ENCODE measurements at places on chromosomes 1 and 21. TPM values are rescaled to one million over a fixed set of nuclear protein-coding genes. Genes with fewer than 3 reads are reported as not detected.

Gene SLC5A9
- 0.20 TPM for total RNA-seq

Gene LCE2A
- total RNA-seq: not detected

Gene S100A7
- total RNA-seq: not detected

Gene OVAAL
- total RNA-seq: not detected

Gene SYCP1
- total RNA-seq: not detected

Gene SLC45A3
- 5.9 TPM for total RNA-seq

Gene TM2D1
- total RNA-seq: 55.1 TPM

Gene PRRX1
- 23.4 TPM for total RNA-seq

Gene PRELP
- total RNA-seq: 7.1 TPM

Gene VCAM1
- 88.2 TPM for total RNA-seq

Gene NBL1
- 4.2 TPM for total RNA-seq

Gene MAN1C1
- 58.7 TPM for total RNA-seq

Gene SYT2
- 3.8 TPM for total RNA-seq

Gene CD34
- 32.9 TPM for total RNA-seq

Gene PYHIN1
- 0.34 TPM for total RNA-seq

Gene USH2A
- total RNA-seq: 1.9 TPM

Gene KRTAP20-3
- not detected for total RNA-seq

Gene ZNF648
- not detected for total RNA-seq

Gene KCNQ4
- total RNA-seq: 0.28 TPM

Gene SPATC1L
- total RNA-seq: 26.2 TPM

Gene S100A3
- not detected for total RNA-seq

Gene PLEKHN1
- 3.6 TPM for total RNA-seq

Gene OR2T35
- not detected for total RNA-seq

Gene HAX1
- total RNA-seq: 94.3 TPM

Gene GABRD
- total RNA-seq: 0.72 TPM

Gene CD5L
- total RNA-seq: not detected

Gene CTSS
- total RNA-seq: 126 TPM

Gene CYP4Z1
- total RNA-seq: not detected

Gene CYP4X1
- 1.6 TPM for total RNA-seq

Gene SRP9
- 429 TPM for total RNA-seq

Gene ANGPTL7
- total RNA-seq: 0.61 TPM

Gene ITLN1
- total RNA-seq: 2.9 TPM

Gene CDC42SE1
- total RNA-seq: 93.2 TPM

Gene NPHS2
- not detected for total RNA-seq

Gene CORT
- total RNA-seq: 0.53 TPM

Gene FALEC
- total RNA-seq: 0.61 TPM

Gene CLCA4
- total RNA-seq: not detected

Gene HHAT
- total RNA-seq: 15.7 TPM

Gene GSTM1
- not detected for total RNA-seq

Gene NDUFS5
- 201 TPM for total RNA-seq

Gene AMPD1
- total RNA-seq: not detected

Gene PADI2
- total RNA-seq: 0.69 TPM

Gene PLA2G2D
- not detected for total RNA-seq

Gene GUCA2A
- not detected for total RNA-seq

Gene YRDC
- 17.0 TPM for total RNA-seq

Gene NEK2
- 0.18 TPM for total RNA-seq

Gene SPRR1A
- total RNA-seq: not detected

Gene PPIAL4G
- not detected for total RNA-seq

Gene C1orf94
- total RNA-seq: not detected

Measured in adrenal gland (tissue), 19 donors.